Breast epithelium (tissue), 4 donors: ENCODE measurements at places on chromosomes 12 and 14.

- no peaks in the 10 kb centered on the region for H3K4me1 ChIP-seq
- no peak for DNase-seq
- H3K4me3 ChIP-seq: peak overlapping the region; percentile 63
These were observed 2.8 kb upstream of the AAAS start for GRCh38 chr12:53324113-53324778.

- no peak overlapping the region for H3K27ac ChIP-seq
- H3K4me3 ChIP-seq: no peak overlapping the region
- DNase-seq: no peak
These were observed 20.9 kb downstream of the RASSF3 start for GRCh38 chr12:64631197-64631596.

DNA sequence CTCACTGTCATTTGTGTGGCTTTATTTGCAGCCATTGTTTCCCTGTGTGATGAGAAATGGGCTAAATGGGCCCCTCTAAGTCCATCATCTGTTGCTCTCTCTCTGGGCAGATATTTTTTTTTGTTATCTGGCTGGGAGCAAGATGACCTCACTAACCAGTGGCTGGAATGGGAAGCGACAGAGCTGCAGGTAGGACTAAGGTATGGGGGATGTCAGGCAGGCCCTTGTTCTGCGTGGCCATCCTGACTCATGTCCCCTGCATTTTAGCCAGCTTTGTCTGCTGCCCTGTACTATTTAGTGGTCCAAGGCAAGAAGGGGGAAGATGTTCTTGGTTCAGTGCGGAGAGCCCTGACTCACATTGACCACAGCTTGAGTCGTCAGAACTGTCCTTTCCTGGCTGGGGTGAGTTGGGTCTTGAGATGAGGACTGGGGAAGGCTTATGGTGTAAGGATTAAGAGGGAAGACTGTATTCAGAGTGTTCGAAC, 1.3 kb downstream of the MARS1 start:
- no peaks in the 10 kb centered on the region for H3K36me3 ChIP-seq
- no peak overlapping the region for H3K27ac ChIP-seq
- no peaks in the 10 kb centered on the region for H3K27me3 ChIP-seq
- no peak overlapping the region for H3K4me3 ChIP-seq

- DNase-seq: peak; percentile 64
- H3K27me3 ChIP-seq: no peaks in the 10 kb centered on the region
- H3K4me1 ChIP-seq: peaks cover 8% of the 10 kb centered on the region
- peak overlapping the region; percentile 94 for H3K27ac ChIP-seq
These were observed 55.5 kb downstream of the ETV6 start for GRCh38 chr12:11705010-11705409.

DNA sequence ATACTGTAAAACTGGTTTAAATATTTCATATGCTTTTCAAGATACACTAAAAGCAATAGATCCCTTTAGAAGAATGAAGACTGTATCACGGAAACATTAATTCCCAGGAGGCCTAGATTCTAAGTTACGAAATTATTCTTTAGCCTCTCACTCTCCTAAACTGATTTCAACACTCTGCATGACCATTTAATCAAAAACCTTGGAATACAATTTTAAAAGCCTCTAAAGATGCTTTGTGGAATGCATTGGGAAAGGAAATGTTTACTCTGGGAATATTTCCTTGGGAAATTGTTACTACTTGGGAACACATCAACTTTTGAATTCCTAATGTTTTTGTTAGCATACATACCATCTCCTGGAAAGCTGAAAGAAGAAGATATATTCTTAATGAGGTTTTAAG, 255.7 kb upstream of the FAR2 start:
- H3K27ac ChIP-seq: peak overlapping the region; percentile 43
- no peaks in the 10 kb centered on the region for H3K27me3 ChIP-seq
- no peak for DNase-seq
- H3K4me3 ChIP-seq: no peak overlapping the region
- H3K36me3 ChIP-seq: no peaks in the 10 kb centered on the region
